ENCODE measurements at places on chromosomes 2 and 18. TPM values are rescaled to one million over a fixed set of nuclear protein-coding genes. Genes with fewer than 3 reads are reported as not detected.
A peak's percentile ranks its signal among the peaks of the same experiment; 100 is the strongest.

The IL36B gene
- total RNA-seq: not detected

DNA sequence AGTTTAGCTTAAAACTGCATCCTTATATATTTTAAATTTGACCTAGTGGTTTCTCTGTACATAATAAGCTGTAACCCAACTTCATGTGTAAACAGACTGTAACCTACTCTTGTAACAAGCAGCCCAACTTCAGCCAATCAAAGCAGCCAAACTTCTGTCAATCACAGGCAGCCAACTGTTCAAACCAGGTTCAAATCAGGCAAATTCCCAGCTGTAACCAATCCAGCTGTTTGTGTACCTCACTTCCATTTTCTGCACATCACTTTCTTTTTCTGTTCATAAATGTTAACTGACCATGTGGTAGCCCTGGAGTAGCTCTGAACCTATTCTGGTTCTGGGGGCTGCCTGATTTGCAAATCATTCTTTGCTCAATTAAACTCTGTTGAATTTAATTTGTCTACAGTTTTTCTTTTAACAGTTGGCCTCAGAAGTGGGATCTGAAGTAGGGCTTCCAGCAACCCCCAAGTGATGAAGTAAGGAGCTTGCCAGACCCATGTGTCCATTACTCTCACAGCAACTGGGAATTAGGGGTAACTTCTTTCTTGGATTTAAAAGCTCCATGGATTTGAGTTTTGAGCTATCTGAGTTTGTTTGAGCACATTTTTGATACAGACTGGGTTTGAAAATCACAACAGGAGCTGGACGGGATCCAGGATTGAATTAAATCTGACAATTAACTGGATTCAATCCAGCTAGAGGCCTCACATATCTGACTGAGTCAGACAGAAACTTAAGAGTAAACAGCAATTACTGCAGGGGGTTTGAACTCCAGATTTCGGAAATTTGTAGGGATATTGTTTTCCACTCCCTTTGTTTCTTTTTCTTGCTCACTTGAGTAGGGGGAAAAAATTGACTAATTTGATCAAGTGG lies 1569.7 kb upstream of the SLC39A10 start:
- peak; percentile 19 for DNase-seq

GRCh38 chr2:22882643-22883042 lies 502.3 kb upstream of the KLHL29 start:
- no peak for DNase-seq

The ACADL gene
- total RNA-seq: not detected

The IGFBP5 gene
- 29.5 TPM for total RNA-seq

The STARD6 gene
- total RNA-seq: not detected

The HOXD4 gene
- total RNA-seq: 1.2 TPM

DNA sequence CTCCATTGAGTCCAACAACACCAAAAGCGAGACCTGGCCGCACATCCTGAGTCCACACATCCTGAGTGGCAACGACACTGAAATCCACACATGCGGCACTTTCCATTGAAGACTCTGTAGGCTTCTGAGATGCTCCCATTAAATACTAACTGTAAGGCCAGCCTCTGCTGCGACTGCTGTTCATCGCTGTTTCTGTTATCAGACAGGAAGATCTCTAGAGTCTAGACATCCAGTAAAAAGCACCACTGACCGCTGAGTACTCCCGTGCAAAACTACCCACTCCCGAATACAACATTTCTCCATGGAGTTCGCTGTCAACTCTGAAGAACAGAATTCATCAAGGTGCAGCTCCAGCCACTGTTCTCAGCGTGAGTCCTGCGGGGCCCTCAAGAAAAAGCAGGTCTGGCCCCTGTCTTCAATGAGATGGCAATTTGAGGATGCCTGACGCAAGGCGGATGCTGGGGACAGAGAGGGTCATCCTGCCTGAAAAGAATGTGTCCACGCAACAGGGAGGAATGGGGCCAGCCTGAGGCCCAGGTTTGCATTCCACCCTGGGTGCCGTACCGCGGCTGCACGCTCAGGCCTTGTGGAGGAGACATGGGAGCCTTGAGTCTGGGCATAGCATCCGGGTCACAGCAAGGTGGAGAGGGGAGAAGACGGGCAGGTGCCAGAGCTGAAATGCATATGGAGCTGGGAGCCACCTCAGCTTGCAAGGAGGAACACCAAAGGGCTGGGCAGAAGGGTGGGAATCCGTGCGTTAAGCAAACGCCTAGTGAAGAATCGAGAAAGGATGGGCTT lies 61.9 kb downstream of the ZNF516 start:
- DNase-seq: no peak

- no peak for DNase-seq
These were observed 64.4 kb downstream of the KLHL29 start for GRCh38 chr2:23449413-23449812.

GRCh38 chr2:118668431-118669424 lies 178.7 kb downstream of the EN1 start:
- DNase-seq: peak; percentile 79

GRCh38 chr2:128281852-128282245 lies 36.8 kb downstream of the HS6ST1 start:
- peak; percentile 60 for DNase-seq

The THSD7B gene
- total RNA-seq: under 0.01 TPM

GRCh38 chr2:10688921-10689807 lies 611 bp downstream of the NOL10 start:
- DNase-seq: peak; percentile 68

DNA sequence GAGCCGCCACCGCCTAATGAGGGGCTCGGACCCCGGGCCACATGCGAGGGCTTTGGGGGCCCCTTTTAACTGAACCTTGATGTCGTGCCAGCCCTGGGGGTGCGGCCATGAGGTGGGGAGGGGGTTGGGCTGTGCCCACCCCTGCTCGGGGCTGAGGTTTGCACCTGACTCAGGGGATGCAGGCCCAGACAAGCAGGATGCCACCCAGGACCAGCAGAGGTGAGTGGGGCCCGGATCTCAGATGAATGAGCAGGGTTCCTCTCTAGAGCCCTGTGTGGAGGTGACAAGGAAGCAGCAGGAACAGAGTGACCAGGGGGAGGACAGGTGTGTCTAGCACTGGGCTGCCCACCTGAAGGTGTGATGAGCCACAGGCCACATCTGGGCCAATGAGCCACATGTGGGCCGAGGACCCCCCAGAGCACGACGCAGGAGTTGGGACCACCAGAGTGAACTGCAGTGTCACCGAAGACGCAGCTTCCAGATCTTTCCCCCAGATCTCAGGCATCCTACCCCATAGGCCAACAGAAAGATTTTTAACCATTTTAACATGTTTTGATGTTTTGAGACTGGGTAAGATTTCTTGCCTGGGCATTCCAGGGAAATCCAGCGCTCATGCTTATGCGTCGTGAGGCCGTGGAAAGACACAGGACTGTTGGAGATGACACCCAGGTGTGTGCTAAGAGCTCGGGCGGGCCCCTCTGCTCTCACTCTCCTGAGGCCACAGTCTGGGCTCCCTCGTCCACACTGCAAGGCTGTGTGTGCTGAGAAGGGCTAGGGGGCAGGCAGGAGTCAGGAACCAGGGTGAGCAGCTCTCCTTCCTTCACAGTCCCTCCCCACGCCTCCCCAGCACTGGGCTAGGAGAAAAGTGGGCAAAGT lies 73.6 kb downstream of the DDX1 start:
- DNase-seq: no peak

The EFHD1 gene
- total RNA-seq: 2.4 TPM

- DNase-seq: no peak
These were observed 6.1 kb downstream of the STK11IP start for GRCh38 chr2:219603771-219604170.

GRCh38 chr2:18557121-18557520 lies 3.3 kb downstream of the RDH14 start:
- DNase-seq: no peak

DNA sequence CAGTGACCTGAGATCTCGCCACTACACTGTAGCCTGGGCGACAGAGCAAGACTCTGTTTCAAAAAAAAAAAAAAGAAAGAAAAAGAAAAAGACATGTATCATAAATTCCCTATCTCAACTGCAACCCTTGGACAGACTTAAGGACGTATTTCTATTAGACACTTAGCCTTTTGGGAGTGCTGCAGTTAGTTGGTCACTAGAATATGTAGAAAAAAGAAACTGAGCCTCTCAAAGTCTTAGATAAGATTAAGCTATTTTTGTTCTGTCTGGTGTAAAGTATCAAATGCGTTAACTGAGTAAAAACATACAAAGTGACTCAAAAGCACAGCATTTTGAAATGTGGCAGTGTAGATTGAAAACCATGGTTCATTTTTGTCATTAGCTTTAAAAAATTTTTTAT lies 7.3 kb downstream of the NBEAL1 start:
- no peak for DNase-seq

The SCN1A gene
- 0.72 TPM for total RNA-seq

The CD8B2 gene
- total RNA-seq: not detected

GRCh38 chr2:60529785-60530627 lies 23.4 kb downstream of the BCL11A start:
- no peak for DNase-seq

The CYP1B1 gene
- 827 TPM for total RNA-seq

DNA sequence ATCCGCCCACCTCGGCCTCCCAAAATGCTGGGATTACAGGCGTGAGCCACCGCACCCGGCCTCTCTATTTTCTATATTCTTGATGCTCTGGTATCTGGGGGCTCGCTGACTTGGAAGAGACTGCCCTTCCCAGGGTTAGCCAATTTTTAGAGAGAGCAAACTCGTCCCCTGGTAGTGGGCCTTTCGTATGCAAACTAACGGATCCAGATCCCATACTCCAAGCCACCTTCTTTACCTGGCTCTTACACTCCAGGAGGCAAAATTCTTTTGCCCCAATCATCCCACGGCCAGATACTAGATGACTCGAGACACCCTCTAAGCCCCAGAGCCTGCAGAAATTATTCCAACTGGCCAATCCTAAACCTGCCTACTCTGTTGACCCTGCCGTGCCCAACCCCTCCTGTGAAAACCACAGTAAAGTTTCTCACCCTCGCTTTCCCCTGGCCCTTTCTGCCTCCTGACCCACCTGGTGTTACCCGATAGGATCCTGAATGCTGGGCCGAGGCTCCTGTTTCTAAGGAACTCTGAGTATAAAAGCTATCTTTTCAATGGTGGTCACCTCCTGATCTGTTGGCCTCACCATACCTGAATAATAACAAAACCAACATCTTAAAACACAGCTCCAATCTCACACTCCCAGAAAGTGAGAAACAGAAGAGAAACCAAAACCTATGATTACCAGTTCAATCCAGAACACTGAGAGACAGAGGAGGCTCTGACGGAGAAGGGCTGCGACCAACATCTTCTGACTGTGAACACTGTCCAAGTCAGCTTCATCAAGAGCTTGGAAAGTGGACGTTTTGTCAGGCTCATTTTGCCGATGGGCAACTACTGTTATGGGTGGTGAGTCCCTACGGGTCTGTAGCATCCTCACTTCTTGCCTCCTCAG lies 57.6 kb upstream of the ZNF532 start:
- DNase-seq: no peak

The FZD7 gene
- total RNA-seq: 64.8 TPM

GRCh38 chr2:223113161-223113560 lies 61.2 kb downstream of the KCNE4 start:
- DNase-seq: no peak

GRCh38 chr2:197235711-197236110 lies 74.9 kb downstream of the ANKRD44 start:
- DNase-seq: no peak

Measured in osteoblast (primary cell).